ENCODE measurements at places on chromosomes 7 and 10.
A peak's percentile ranks its signal among the peaks of the same experiment; 100 is the strongest.

- no peak overlapping the region for H3K4me3 ChIP-seq
- peaks cover 15% of the 10 kb centered on the region for H3K4me1 ChIP-seq
- no peak overlapping the region for H3K27ac ChIP-seq
- H3K36me3 ChIP-seq: peaks cover 2% of the 10 kb centered on the region
- DNase-seq: no peak
These were observed 229.6 kb downstream of the PRPF18 start for GRCh38 chr10:13816195-13816925.

GRCh38 chr7:120733143-120733542, 124.8 kb downstream of the TSPAN12 start:
- DNase-seq: no peak
- H3K27ac ChIP-seq: no peak overlapping the region
- H3K4me1 ChIP-seq: no peaks in the 10 kb centered on the region
- H3K27me3 ChIP-seq: no peaks in the 10 kb centered on the region
- no peak overlapping the region for H3K4me3 ChIP-seq
- H3K36me3 ChIP-seq: no peaks in the 10 kb centered on the region

DNA sequence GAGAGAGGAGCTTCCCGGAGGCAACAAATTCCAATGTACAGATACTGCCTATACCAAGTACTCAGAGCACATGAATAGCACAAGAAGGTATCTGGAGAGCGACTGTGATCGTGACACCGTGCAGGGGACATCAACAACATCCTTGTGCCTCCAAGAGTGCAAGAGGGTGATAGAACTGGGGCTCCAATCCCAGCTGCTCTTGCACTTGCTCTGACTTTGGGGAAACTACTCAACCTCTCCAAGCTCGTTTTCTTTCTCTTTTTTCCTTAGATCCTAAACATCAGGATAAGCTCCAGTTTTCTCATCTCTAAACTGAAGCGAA, 12.1 kb downstream of the RFC2 start:
- no peak overlapping the region for H3K4me3 ChIP-seq
- no peaks in the 10 kb centered on the region for H3K27me3 ChIP-seq
- no peak overlapping the region for H3K27ac ChIP-seq
- DNase-seq: no peak
- H3K4me1 ChIP-seq: peaks cover 14% of the 10 kb centered on the region

DNA sequence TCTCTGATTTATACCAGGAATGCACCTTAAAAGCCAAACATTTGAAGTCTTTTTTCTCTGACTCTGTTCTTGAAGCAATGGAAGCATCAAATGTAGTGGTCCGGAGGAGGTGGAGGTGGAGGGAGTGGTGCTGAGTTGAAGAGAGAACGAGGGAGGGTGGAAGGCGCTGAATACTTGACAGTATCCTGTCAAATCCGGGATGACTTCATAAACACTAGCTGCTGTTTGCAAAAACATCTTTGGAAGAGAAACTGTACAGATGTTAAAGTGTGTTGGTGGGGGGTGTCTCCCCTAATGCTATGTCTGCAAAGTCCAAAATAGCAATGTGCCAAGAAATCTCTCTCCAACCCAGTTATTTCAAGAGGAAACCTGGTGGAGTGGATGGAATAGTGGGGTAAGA, 328.5 kb upstream of the AUTS2 start:
- H3K4me1 ChIP-seq: no peaks in the 10 kb centered on the region
- no peak overlapping the region for H3K4me3 ChIP-seq
- no peaks in the 10 kb centered on the region for H3K27me3 ChIP-seq

DNA sequence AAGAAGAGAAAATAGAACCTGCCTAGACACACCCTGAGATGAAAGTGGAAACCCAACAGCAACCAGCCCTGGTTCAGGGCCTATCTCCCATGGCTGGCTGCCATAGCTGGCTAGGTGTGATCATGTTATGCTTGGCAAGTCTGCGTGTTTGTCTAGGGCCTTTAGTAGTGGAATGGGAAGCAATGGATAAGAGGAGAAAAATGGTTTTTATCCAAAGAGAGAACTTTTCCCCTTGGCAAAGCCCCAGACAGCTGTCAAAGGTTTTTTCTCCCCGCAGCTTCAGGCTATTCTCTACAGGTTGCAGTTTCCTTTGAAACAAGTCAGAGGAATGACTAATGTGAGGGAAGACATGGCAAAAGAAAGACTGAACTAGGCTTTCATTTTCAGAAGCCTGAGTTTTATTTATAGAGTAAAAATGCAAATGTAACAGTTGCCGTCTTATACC, 161.5 kb downstream of the SEMA3D start:
- H3K27me3 ChIP-seq: no peaks in the 10 kb centered on the region
- no peak for DNase-seq
- no peak overlapping the region for H3K27ac ChIP-seq
- no peaks in the 10 kb centered on the region for H3K4me1 ChIP-seq
- H3K4me3 ChIP-seq: no peak overlapping the region

DNA sequence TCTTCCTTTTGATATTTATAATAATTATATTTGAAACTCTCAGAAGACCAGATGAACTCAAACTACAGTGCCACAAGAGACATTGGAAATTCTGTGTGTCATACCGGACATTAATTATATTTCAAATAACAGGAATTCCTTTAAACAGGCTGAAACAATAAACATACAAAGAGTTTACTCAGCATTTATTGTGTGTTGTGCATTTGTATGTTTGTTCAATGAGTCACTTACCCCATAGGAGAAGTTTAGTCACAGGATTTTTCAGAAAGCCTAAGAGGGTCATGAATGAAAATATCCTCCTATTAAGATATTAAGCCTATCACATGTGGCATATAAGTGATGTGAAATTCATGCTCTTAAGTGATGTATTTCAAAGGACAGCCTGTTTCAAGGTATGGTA, 566.8 kb downstream of the CNTNAP2 start:
- no peaks in the 10 kb centered on the region for H3K36me3 ChIP-seq
- H3K27ac ChIP-seq: no peak overlapping the region
- DNase-seq: no peak
- no peak overlapping the region for H3K4me3 ChIP-seq

DNA sequence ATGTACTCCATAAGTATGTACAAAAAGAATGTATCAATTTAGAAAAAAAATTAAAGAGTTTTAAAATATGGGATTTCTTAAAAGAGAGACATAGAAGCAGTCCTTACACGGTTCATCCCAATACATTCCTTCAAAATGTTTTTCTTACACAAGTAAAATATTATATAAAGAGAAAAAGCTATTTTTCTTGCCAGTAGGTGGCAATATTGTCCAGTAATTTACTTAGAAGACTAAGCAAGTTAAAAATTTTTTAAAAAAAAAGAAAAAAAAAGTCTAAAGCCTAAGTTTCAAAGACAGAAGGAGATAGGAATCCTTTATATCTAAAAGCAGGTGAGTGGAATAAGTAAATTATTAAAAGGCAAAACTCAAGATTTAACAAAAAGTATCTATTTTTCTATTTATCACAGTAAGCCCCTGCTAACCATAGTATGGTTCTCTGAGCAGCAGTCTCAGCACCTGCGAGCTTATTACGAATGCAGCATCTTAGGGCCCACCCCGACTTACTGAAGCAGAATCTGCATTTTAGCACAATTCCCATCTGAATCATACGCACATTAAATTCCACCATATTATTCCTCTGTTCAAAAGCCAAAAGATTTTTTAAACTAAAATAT, 240.6 kb downstream of the DGKI start:
- H3K4me1 ChIP-seq: no peaks in the 10 kb centered on the region
- no peak for DNase-seq
- H3K36me3 ChIP-seq: no peaks in the 10 kb centered on the region
- H3K27ac ChIP-seq: no peak overlapping the region

DNA sequence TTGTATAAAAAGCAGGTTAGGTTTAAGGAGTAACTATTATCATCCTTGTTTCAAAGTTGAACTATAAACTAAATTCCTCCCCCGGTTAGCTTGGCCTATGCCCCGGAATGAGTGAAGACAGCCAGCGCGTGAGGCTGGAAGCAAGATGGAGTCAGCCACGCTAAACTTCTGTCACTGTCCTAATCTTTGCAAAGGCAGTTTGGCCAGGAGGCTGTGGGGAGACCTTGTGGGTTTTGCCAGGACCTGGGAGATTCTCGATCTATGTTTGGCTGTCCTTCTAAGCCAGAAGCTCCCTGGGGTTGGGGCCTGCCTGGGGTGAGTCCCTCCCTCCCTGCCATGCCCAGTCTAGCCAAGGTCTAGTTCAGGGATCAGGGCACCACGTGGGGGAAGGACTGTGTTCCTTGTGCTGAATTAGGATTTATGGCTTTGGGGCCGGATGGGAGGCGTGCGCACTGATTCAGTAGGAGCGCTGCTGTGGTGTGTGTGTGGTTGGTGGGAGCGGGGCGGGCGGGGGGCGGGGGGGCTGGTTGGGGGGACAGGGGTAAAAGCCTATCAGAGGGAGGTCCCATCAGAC, 871 bp upstream of the GTF2IRD1 start:
- no peaks in the 10 kb centered on the region for H3K36me3 ChIP-seq
- peak overlapping the region; percentile 86 for H3K27ac ChIP-seq
- H3K4me1 ChIP-seq: peaks cover 25% of the 10 kb centered on the region
- H3K4me3 ChIP-seq: peak overlapping the region; percentile 58
- DNase-seq: peak; percentile 21

GRCh38 chr7:84043661-84044191, 150.9 kb downstream of the SEMA3A start:
- no peaks in the 10 kb centered on the region for H3K4me1 ChIP-seq
- H3K27me3 ChIP-seq: no peaks in the 10 kb centered on the region
- H3K36me3 ChIP-seq: no peaks in the 10 kb centered on the region
- no peak overlapping the region for H3K4me3 ChIP-seq
- H3K27ac ChIP-seq: no peak overlapping the region
- DNase-seq: no peak

- H3K4me3 ChIP-seq: no peak overlapping the region
- DNase-seq: peak; percentile 60
- H3K4me1 ChIP-seq: peaks cover 22% of the 10 kb centered on the region
- H3K27me3 ChIP-seq: no peaks in the 10 kb centered on the region
These were observed 28.6 kb downstream of the PDSS1 start for GRCh38 chr10:26725837-26726727.

DNA sequence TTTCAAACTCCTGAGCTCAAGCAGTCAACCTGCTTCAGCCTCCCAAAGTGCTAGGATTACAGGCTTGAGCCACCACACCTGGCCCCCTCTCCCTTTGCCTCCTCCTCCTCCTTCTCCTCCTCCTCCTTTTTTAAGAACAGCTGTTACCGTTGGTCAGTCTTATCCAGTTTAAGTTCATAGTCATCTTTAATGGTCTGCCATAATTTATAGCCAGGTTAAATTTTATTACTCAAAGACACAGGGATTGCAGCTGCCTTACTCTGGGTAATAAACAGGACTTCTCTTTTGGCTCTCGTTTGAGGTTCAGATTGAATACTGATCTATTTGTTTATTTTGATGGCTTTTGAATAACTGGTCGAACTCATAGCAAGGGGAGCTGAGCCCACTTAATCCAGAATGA, 35.2 kb downstream of the ATOH7 start:
- peaks cover 34% of the 10 kb centered on the region for H3K27me3 ChIP-seq
- H3K27ac ChIP-seq: no peak overlapping the region
- no peaks in the 10 kb centered on the region for H3K4me1 ChIP-seq

DNA sequence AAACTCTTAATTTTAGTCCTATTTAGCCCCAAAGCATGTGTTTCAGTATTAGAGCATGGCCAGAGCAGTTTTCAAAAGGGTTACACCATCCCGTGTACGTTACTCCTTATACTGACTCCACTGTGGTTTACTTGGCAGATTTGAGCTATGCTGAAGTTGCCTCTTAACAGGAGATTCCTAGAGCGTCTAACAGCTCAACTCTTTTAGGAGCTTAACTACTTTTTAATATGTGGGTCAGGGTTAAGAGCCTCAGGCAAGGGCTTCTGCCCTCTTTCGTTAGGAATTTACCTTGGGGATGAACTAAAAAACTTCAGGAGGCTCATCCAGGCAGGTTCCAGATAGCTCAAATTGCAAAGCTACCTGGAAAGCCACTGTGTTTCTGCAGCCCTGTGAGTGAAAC, 674.8 kb upstream of the C7orf33 start:
- no peaks in the 10 kb centered on the region for H3K36me3 ChIP-seq
- no peak overlapping the region for H3K27ac ChIP-seq
- no peak overlapping the region for H3K4me3 ChIP-seq
- H3K27me3 ChIP-seq: no peaks in the 10 kb centered on the region
- DNase-seq: no peak
- no peaks in the 10 kb centered on the region for H3K4me1 ChIP-seq

GRCh38 chr7:19009241-19009935, 108.0 kb downstream of the TWIST1 start:
- H3K36me3 ChIP-seq: no peaks in the 10 kb centered on the region
- no peaks in the 10 kb centered on the region for H3K4me1 ChIP-seq
- no peak overlapping the region for H3K27ac ChIP-seq
- H3K4me3 ChIP-seq: no peak overlapping the region

- no peak overlapping the region for H3K4me3 ChIP-seq
- peak overlapping the region; percentile 13 for H3K27ac ChIP-seq
- peaks cover 81% of the 10 kb centered on the region for H3K4me1 ChIP-seq
- no peak for DNase-seq
- H3K36me3 ChIP-seq: peaks cover 33% of the 10 kb centered on the region
These were observed 297.0 kb downstream of the CCDC3 start for GRCh38 chr10:12704488-12704887.

- no peak overlapping the region for H3K27ac ChIP-seq
- no peaks in the 10 kb centered on the region for H3K27me3 ChIP-seq
- no peaks in the 10 kb centered on the region for H3K4me1 ChIP-seq
- H3K36me3 ChIP-seq: no peaks in the 10 kb centered on the region
These were observed 165.2 kb upstream of the PODXL start for GRCh38 chr7:131721660-131722059.

- peaks cover 26% of the 10 kb centered on the region for H3K4me1 ChIP-seq
- peaks cover 4% of the 10 kb centered on the region for H3K36me3 ChIP-seq
- DNase-seq: no peak
- peak overlapping the region; percentile 15 for H3K4me3 ChIP-seq
These were observed 2.2 kb upstream of the NOM1 start for GRCh38 chr7:156947120-156947843.

- peak overlapping the region; percentile 91 for H3K4me3 ChIP-seq
- peak overlapping the region; percentile 97 for H3K27ac ChIP-seq
- DNase-seq: no peak
- peaks cover 35% of the 10 kb centered on the region for H3K36me3 ChIP-seq
- peaks cover 55% of the 10 kb centered on the region for H3K4me1 ChIP-seq
These were observed 1.7 kb downstream of the TES start for GRCh38 chr7:116211913-116212596.

DNA sequence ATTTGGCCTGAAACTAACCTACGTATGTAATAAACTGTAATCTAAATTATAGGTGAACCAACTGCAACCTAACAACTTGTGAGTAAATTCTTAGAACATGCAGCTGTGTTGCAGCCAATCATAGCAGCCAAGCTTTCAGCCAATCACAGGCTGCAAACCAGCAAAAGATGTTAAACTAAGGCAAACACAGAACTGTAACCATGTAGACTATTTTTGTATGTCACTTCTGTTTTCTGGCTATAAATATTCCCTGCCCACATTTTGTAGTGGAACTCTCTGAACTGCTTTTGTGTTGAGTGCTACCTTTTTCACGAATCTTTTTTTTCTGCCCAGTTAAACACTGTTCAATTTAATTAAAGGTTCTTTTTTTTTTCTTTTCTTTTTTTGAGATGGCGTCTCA, 28.2 kb upstream of the ZPBP start:
- no peak overlapping the region for H3K27ac ChIP-seq
- peaks cover 28% of the 10 kb centered on the region for H3K27me3 ChIP-seq
- H3K4me3 ChIP-seq: no peak overlapping the region
- no peak for DNase-seq
